ENCODE measurements at places on chromosomes 5 and 9. TPM values are rescaled to one million over a fixed set of nuclear protein-coding genes. Genes with fewer than 3 reads are reported as not detected.

The GPX3 gene
- 1,032 TPM for total RNA-seq

DNA sequence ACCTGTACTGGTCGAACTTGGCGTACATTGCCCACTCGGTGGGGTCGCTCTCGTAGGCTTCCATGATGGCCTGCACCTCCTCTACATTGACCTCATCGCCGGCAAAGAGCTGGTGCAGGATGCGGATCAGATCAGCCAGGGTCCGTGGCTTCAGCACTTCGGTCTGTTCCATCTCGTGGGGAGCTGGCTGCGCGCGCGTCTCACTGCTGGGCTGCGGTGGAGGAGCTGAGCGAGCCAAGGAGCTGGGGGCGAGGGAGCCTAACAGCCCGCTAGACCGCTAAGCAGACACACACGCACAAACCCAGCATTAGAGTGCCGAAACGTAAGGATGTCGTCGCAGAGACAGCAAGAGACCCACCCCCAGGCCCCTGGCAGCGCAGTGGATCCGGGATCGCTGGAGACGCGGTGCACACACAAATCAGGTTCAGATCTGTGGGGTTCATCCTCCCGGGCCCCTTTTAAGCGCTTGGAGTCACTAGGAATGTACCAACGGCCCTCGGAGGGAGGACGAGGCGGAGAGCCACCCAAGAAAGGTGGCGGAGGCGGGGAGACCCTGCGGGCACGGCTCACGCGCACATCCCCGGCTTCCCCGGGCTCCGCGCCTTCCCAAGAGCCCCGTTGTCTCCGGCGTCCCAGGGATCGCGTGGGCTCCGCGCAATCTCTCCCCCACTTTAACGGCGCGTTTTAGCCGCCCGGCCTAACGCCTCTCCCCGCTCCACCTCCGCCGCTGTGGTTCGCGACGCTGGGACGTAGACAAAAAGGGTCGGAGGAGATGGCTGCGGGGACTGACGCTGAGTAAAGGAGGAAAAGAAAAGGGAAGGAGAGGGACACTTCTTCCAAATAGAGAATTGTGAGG lies at the start of gene CDO1:
CDO1 (minus strand) TSS at position 434 of the 856 bp plus-strand sequence; CDS start at position 172, 262 bp downstream.
- DNase-seq = peak; percentile 71

- DNase-seq = peak; percentile 61
Observed at GRCh38 chr9:89598926-89599325, 5.9 kb upstream of the GADD45G start.

The RMND5B gene
- 44.8 TPM for total RNA-seq

DNA sequence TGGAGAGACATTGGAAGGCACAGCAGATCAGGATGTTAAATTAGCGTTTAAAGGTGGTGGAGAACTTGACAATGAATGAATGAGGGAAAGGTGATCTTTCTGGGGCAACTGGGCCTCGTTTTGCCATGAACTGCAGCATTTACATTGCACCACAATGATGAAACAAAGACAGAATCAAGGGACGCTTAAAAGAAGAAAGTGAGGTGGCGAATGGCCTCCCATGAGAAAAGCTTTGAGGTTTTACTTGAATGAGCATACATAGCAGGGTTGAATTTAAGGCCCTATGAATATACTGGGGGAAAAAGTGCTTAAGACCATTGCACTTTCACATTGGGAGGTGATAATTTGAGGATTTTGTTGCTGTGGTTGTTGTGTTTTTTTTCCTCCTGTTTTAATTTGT lies 476.4 kb downstream of the ISL1 start:
- no peak for DNase-seq

- no peak for DNase-seq
Observed at GRCh38 chr9:104503963-104504362, at the start of gene OR13F1. TSS of gene OR13F1 (plus strand) at chr9:104504263. CDS start at chr9:104504263, 0 bp downstream.

GRCh38 chr5:53481887-53482716 lies 1.7 kb downstream of the FST start:
- peak; percentile 89 for DNase-seq

The ROPN1L gene
- 1.9 TPM for total RNA-seq

- DNase-seq = peak; percentile 56
Observed at GRCh38 chr5:135106610-135107471, 72.8 kb upstream of the PITX1 start.

GRCh38 chr9:105306351-105307140 lies 62.1 kb downstream of the SLC44A1 start:
- no peak for DNase-seq

DNA sequence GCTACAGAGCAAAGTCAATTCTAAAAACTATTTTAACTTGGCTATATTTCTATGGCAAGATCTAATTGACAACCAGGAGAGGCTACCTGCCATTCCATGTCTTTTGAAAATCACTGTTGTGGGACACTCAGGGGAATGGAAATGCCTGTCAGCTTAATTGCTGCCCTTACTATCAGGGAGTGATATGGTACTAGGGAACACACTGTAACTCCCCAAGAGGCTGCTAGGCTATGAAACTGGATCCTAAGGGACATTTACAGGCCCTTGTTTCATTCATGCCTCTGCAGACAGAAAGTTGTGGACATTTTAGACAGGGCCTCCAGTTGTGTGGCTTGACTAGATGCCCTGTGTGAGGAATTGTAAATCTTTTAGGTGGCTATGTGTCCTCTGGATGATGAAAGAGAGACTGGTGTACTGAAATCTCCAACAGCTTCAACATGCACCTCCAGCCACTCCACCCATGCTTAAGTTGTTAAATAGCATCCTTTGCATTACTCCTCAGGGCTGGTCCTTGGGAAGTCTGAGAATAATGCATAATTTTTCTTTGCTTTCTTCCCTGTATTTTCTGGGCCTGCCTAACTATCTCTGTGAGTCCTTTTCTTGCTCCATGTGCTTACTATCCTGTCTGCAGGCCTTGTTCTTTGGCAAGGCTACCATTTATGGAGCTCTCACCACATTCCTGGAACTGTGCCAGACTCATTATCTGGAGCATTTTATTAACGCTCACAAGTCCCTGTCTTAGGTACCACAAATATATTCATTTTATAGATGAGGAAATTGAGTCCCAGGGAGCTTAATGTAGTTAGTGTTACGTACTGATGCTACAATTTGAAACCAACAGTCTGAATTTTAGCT lies 3.2 kb downstream of the MROH2B start:
- no peak for DNase-seq

DNA sequence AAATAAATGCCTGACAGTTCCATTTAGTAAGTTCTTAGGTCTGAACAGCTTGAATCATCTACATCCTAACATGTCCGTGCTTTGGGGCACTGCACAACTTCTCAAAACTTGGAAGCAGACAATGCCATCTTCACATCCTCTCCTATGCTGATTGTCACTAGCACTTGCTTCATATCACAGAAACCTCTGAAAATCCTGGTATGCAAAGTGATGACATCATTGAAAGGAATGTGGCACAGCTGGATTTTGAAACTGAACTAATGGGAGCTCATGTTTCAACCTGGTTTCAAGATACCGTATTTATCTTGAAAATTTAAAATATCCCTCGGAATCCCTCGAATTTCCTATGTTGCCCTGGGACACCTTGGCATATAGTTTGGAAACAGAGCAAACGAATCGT lies 490.2 kb upstream of the DAP start:
- no peak for DNase-seq

GRCh38 chr9:15720861-15721260 lies 168.0 kb downstream of the CCDC171 start:
- no peak for DNase-seq

DNA sequence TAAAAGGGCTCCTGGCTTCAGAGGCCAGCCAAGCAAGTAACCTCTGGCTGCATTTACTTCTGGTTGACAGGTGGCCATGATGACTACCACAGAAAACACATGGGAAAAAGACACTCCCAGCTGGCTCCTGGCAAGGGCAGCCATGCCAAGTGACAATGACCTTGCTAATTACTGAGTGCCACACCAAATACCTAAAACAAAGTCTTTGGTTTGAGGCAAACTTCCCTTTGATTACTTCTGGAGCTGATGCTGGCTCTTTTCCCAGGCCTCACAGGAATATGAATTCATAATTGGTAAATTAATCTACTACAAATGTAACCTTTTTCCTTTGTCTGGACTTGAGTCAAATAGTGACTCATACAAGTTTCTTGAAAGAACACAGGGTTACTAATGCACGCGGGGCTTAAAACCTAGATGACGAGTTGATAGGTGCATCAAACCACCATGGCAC lies 61.0 kb downstream of the LPAR1 start:
- no peak for DNase-seq

DNA sequence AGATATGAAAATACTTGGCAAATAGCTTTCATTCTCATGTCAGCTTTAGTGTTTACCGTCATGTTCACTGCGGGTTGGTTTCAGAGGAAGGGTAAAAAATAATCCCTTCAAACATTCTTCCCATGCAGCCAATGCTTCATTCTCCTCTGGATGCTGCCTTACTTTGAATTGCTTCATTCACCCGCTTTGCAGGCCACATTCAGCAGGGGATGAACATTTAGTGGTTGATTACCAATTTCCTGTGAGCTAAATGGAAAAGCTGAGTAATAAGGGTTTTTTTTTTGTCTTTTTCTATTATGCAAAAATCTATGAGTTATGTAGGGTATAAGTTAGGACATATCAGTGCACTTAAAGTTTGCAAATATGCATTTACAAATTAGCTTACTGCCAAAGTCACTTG lies 96.3 kb upstream of the MEF2C start:
- DNase-seq = no peak

DNA sequence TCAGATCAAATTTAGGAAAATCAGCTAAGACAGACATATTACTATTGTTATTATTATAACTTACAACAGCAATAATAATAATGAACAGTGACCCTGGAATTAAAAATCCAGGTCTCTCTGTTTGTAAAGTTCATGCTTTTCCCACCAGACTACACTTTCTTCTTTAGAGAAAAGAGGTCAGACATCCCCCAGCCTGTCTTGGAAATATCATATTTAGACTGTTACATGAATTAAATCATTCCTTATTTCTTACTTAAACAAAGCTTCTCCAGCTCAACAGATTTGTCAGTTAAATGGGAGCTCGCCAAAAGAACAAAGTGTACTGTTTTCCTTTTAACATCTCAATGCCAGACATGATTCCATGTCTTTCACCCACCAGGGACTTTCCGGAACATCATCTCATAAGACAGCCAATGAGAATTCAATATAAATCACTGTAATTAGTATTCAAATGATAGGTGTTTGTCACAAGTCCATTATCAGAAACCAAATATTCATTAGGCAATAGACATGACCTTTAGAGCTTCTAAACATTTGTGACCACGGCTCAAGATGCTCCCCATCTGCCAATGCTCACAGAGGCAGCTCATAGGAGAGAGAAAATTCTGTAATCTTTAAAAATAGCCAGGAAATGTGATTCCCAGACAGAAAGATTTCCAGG lies 351.9 kb downstream of the ENC1 start:
- DNase-seq = peak; percentile 82

DNA sequence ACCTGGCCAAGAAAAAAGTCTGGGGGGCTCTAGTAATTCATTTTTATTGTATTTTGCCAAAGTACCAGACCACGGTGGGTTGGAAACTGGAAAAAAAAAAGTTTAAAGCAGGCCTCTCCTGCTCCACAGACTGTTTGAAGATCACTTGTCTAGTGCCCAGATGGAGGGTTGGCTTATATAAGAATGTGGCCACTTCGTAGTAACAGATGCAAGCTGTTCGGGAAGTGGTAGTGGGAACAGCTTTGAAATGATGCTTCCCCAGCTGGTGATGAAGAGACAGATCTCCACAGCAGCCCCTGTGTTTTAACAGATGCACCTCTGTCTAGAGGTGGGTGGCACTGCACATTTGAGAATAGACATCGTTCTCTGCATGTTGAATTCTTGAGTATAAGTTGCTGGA lies 54.3 kb upstream of the DMRT3 start:
- DNase-seq = no peak

- DNase-seq = no peak
Observed at GRCh38 chr9:93378276-93378675, 73.2 kb upstream of the FAM120A start.

DNA sequence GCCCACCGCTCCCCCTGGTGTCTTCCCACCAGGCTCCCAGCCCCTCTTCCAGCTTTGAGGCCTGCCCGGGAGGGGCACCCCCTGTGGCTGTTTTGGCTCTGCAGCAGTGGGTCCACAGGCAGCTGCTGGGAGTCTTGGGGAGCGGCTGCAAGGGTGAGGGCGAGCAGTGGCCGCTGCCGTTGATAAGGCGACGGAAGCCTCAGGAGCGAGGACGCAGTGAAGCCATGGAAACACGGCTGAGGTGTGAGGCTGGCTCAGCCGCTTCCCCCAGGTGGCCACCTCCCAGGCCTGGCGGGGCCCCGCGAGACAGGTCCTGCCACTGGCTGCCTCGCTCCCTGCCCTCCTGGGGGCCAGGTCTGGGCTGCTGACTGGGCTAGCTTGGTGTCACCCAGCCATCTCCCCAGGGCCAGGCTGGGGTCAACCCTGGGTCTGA lies 41.5 kb downstream of the CXXC5 start:
- DNase-seq = no peak
